Head of caudate nucleus (tissue), 42 donors: ENCODE measurements at places on chromosomes 4 and X.

GRCh38 chr4:153204247-153204671 lies at the start of gene TRIM2:
TRIM2 (plus strand) TSS chr4:153204443; CDS start chr4:153204531, 88 bp downstream.
- DNase-seq: peak; percentile 80

DNA sequence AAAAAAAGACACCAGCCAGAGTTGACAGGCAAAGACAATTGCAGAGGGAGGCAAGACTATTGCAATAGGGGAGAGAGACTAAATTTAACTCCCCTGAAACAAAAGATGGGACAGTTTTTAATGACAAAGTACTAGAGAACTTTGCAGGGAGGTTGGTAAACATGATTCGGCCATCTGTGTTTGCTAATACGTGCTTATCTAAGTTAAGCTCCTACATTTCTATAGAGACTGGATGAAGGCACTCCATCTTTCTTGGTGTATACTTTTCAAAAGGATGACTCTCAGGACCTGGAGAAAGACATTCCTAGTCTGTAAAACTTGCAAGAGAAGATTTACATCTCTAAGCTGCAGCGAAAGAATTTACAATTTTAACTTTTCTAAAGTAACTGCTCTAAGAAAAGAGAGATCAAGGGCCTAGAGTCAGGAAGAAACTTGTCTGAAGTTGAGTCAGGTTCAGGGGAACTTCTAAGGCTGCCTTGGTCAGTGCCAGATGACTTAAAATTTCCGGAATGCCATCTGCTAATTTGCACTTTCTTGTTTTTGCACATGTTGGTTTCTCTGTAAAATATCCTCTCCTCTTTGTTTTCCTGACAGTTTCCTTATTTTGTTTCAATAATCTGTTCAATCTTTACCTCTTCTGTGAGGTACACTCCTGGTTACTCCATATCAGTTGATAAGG lies 10.6 kb downstream of the ADAM29 start:
- no peak for DNase-seq

DNA sequence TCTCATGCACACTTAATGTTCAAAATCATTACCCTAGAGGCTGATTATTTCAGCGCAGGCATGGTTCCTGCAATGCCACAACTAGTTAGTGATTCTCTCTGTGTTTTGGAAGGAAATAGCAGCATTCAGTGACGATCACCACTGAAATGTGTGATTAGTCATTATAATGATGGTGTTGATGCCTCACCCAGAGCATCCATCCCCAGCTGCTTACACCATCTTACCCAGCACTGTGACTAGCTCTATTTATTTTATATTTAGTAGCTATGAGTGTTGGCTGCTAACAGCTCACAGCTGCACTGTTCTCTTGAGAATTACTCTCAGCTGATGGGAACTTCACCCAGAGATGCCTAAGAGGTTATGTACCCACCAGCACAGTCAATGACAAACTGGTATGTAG lies 60.5 kb upstream of the TSPAN7 start:
- DNase-seq: no peak

DNA sequence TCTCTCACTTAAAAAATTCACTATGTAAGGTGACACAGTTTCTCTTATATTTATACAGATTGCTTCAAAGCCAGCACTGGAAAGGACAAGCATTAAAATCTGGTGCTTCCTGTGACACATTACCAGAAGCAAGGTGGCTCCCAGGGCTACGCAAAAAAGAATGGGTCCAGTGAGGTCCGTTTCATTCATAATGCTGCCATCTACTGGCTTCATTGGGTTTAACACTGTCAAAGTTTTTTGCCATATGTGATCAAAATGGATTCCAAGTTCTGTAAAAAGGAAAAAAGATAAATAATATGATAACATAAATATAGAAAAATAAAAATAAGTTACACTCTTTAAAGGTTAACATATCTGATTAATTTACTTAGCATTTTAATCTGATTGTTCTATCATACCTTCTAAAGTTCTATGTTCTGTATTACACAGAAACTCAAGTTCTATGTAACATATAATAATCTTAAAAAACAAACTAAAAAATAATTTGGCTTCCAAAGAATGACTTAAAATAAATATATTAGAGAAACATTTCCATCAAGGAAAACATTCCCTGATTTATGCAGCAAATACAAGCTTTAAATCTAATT lies 22.1 kb downstream of the YIPF7 start:
- DNase-seq: peak; percentile 20

GRCh38 chrX:40644176-40644575 lies 3.2 kb downstream of the CXorf38 start:
- DNase-seq: no peak

DNA sequence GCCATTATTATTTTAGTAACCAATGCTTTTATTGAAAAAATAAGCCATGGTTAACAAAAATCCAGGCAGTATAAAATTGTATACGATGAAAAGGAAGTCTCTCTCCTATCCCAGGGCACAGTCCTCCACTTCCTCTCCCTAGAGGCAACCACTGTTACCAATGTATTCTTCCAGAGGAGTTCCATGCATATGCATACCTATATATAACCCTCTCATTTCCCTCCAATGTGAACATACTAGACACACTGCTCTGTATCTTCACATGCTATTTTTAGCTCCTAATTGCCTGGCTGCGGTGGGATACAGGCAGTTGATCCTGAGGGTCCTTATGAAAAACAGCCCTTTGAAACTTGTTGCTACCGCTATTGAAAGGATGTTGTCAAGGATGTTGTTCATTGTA lies 33.8 kb downstream of the PRPS1 start:
- DNase-seq: no peak

DNA sequence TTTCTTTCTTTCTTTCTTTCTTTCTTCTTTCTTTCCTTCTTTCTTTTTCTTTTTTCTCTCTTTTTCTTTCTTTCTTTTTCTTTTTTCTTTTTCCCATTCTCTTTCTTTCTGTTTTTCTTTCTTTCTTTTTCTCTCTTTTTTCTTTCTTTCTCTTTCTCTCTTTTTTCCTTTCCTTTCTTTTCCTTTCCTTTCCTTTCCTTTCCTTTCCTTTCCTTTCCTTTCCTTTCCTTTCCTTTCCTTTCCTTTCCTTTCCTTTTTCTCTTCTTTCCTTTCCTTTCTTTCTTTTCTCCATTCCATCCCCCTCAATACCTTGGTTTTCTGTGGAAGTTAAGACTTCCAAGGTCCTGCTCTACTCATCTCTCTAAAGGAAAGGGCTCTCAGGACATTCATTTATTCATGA lies 102.8 kb upstream of the CLNK start:
- DNase-seq: no peak

DNA sequence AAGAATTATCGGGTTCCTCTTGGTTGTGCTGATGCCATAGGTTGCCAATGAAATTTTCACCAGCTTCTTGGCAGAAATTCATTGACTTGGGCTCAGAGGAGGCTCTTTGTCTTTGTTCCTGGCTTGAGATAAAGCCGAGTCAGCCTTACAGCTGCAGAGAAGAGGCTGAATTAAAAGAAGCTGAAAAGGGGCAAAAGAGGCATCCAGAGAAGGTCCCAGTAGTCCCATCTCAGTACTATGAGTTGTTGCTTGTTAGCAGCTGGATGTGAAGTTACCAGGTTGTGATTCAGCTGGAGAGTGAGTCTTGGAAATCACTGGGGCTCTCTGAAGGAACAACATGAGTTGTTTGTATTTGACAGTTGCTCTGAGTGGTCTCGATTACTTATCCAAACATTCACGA lies 59.7 kb downstream of the SMAD1 start:
- peak; percentile 19 for DNase-seq
